ENCODE measurements at places on chromosomes 12 and 14.

DNA sequence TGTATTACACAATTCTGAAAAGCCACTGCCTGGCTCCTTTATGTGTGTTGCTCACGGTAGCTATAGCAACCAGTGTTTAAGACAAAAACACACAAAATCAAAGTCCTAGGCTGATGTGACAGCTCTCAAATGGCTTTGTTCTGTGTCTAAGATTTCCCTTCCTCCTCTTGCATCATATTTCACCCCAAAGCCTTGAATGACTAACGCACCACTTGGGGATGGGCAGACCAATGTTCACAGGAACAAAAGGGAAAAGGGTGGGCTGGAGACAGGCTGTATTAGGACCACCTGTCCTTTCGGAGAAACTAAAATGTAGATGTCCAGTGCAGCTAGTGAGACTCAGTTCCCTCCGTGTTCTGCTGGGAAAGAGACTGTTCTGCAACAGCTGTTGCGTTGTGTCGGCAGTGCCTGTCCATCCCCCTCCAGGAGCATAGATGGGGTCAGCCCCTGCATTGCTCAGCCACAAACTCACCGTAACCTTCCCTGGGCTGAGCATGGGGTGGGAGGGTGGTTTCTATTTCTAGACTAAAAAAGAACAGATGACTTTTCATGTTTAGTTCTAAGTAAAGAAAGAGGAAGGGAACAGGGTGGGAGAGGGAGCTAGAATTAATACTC lies 26.8 kb upstream of the DAAM1 start:
- peak; percentile 82 for DNase-seq

DNA sequence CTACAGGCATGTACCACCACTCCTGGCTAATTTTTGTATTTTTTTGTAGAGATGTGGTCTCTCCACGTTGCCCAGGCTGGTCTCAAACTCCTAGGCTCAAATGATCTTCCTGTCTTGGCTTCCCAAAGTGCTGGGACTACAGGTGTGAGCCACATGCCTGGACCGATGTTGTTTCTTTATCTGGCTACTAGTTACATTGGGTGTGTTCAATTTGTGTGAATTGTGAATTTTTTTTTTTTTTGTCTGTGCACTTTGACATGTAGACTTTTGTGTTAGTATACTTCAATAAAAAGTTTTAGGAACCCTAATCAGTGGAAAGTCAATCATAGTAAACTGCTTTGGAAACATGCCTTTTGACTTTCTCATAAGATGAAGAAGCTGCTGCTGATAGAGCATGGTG lies 24.0 kb upstream of the SLC17A8 start:
- DNase-seq, result no peak

- DNase-seq, result no peak
Observed at GRCh38 chr14:91035855-91036254, 24.6 kb downstream of the RPS6KA5 start.

GRCh38 chr14:95211721-95212504 lies 54.6 kb upstream of the DICER1 start:
- DNase-seq, result no peak

GRCh38 chr12:102522768-102523167 lies 42.4 kb upstream of the IGF1 start:
- DNase-seq, result peak; percentile 75

- DNase-seq, result no peak
Observed at GRCh38 chr14:24971255-24971654, 78.7 kb downstream of the STXBP6 start.

DNA sequence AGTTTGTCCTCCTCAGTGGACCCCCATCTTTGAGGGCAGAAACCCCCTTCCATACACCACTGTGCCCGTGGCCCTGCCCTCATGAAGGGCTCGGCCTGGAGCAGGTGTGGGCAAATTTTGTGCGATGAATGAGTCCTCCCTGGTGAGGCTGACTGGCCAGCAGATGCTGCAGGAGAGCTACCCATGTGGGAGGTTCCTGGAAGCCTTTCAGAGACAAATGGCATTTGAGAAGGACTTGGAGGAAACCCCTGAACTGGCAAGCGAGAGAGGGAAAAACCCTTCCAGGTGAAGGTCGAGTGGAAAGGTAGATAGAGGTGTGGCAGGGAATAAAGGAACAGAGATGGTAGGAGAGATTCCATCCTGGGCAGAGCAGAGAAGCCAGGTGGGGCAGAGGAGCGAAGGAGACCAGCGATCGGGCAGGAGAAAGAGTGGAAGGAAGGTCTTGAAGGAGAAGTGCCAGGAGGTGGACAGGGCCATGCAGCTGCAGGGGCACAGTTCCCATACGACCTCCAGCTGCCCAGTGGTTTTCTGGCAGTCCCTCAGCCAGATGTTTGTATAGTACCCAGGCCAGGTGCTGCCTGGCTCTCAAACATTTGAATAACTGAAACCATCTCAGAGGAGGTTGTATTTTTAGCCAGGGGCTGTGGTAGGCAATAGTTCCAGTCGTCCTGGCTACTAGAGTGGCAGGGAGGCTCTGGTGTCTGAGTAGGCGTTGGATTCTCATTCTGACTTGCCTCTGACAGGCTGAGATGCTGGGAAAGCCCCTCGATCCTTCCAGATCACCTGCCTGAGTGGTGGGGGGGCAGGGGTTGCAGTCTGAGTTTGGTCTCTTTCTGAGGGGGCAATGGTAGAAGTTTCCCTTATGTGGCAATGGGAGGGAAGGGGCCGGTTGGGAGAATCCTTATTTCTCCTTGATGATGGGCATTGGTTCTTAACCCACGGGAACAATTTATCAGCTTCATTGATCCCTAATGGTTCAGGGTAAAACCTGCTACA lies 40.1 kb downstream of the FBXL14 start:
- DNase-seq, result no peak

DNA sequence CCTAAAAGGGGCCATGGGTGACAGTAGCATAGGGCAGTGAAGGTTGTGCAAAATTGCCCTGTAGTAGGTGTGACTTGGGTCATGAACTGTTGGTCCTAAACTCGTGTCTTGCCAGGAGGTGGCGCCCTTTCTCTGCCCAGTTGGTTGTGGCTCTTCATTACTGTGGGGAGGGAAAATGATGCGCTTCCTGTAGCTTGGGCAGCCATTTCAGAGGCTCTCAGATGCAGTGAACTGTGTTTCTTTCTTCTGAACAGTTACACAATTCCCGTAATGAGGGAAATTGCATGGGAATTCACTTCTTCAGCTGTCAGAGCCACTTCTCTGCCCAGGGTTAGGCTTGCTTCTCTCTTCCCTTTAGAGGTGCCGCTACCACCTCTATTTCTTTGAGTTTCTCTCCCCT lies 148.1 kb upstream of the NRXN3 start:
- peak; percentile 69 for DNase-seq

DNA sequence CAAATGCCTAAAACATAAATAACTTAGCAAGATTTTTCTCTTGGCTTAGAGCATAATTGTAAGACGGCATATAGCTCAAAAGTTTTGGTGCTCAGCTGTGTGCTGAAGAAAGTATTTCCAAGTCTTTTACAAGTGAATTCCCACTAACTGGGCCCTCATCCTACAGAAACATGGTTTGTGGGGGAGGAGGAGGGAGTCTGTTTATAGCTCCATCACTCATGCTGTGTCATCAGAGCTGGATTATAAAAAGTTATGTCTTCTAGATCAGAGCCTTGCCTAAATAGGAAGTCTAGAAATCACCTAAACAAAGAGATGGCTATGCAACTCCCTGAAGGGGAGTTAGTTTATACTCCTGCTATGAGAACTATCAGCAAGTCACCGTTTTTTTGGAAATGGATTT lies 65.9 kb upstream of the OTOGL start:
- DNase-seq, result peak; percentile 48

- no peak for DNase-seq
Observed at GRCh38 chr12:123142518-123142840, 8.4 kb downstream of the PITPNM2 start.

GRCh38 chr12:46744283-46744682 lies 81.5 kb downstream of the SLC38A4 start:
- DNase-seq, result no peak

GRCh38 chr12:56469007-56469930 lies 891 bp downstream of the SPRYD4 start:
- no peak for DNase-seq

DNA sequence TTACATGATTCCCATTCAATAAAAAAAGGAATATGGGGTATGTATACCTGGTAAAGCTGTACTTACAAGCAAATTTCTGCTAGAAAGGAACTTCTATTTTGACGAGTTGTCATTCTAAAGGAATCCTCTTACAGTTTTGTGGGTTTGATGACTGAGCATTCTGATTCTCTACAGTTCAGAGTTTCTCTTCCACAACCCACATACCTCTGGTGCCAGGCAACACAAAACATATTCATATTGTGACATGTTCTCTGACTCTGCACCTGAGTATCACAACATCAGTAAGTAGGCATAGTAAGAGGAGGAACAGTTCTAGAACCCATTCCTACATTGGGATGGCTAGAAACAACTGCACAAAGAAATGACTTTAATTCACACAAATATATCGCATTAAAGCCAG lies 636.6 kb downstream of the MED13L start:
- DNase-seq, result no peak

GRCh38 chr12:12350868-12351463 lies 924 bp upstream of the MANSC1 start:
- DNase-seq, result no peak

GRCh38 chr12:13347241-13348043 lies 150.9 kb downstream of the EMP1 start:
- no peak for DNase-seq

- no peak for DNase-seq
Observed at GRCh38 chr12:110780448-110780847, 37.8 kb upstream of the PPP1CC start.

GRCh38 chr12:96045566-96045965 lies 10.2 kb upstream of the LTA4H start:
- DNase-seq, result no peak
